ENCODE measurements at places on chromosomes 3 and 15.

DNA sequence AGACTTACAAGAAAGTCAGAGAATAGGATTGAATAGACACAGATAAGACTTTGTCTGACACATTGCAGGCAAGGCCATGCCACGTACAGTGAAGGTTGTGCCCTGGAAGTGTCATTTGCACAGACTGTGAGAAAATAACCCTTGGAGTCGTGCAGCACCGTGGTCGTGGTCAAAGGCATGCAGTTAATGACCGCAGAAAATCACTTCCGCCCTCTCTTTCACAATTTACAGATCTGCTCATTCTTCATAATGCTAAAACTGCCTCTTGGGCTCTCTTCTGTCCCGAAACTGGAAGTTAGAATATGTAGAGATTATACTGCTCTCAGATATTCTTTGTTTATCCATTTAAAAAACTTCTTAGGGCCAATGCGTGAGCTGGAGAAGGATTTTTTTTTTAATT is 73.2 kb upstream of the CTXND1 start:
- no peak for DNase-seq

- DNase-seq = no peak
These were observed 110.1 kb upstream of the MLF1 start for GRCh38 chr3:158460926-158461325.

- no peak for DNase-seq
These were observed 33.2 kb downstream of the ARNT2 start for GRCh38 chr15:80437334-80437891.

DNA sequence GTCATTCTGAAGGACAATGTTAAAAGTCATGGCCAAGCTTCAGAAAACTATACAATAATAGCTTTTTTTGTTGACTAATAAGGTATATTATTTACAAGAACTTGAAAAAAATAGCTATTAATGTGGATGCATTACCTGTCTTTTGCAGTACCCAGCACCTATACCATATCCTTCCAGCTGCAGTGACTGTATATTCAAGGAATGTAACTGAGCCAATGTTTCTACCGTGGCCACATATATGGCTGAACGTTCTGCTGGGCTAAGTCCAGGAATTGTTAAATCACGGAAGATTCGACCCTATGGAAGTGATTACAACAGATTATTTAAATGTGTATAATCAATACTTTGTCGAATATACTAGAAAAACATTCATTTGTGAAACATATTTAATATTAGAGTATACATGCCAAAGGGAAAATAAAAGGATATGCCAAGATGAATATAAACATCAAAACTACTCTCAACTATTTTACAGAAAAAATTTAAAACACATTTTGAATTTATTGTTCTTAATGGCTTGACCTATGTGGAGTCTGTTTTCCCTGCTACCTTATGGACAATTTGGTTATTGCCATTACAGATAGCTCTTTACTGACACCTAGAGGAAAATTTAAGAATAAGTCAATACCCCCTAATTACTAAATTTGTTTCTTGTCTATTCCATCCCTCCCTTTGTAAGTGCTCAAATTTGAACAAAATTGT is 17.6 kb downstream of the ACAD11 start:
- DNase-seq = no peak
